ENCODE measurements at places on chromosomes 3 and 15.

DNA sequence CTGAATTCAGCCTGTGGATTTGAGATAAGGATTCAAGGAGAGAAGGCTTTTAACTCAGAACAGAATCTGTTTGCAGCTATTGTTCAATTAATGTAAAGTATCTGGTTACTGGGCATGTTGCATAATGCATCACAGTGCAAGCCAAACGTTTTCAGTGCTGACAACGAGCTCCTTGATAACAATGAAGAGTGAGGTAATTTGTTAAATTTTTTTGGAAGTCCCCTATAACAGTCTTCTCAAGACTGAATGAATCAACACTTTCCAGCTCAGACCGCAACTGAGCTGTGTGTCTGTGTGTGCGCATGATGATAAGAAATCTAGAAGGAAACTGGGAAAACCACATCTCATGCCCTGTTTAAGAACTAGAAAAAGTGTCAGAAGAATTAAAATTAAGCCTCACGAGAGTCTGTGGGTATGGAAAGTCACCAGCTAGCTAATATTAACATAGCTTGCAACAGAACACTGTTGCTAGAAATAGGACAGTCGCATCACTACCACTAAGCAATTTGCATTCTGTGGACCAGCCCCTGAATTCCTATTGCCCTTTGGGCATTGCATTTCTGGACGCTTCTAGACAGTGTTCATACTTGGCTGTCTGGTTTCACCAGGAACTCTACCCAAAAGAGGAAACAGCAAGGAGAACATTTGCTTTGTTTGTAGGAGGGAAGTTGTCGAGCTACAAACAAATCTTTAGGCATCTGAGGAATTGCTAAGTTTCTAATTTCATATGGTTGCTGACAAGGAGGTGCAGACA lies 43.7 kb upstream of the ATP2C1 start:
- DNase-seq: no peak

- no peak for DNase-seq
Observed at GRCh38 chr3:108117241-108117775, 26.5 kb upstream of the CD47 start.

- DNase-seq: no peak
Observed at GRCh38 chr3:83302091-83302490, 1540.6 kb upstream of the GBE1 start.

DNA sequence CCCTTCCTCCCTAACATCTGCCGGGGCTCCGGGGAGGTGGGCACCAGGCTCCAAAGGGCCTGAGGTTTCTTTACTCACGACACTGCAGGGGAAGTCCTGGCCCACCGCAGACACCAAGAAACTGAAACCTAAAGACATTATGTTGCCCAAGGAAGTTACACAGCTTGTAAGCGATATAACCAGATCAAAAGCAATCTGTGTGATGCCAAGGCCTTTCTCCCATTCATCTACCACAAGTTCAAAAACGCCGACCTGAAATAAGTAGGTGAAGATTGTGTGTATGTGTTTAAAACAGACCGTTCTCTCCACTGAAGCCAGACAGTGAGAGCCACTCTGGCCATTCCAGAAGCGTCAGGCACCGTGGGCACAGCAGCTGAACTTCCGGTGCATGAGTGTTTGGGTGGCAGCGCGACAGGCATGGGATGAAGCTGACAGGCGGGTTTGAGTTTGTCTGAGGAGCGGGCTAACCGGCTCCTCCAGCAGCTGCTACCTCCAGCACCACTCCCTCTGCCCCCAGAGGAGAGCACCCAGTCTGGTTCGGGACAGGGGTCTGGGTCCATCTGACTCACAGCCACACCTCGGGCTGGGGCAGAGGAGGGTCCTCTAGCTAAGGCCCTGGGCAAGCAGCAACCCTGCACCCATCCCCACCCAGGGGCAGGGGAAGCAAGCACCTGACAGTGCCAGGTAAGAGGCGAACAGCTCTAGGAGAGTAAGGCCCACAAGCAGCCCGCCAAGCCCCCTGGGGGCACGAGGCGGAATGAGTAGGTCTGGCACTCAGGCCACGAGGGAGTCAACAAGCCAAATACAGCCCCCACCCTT lies 1.3 kb downstream of the TNK2 start:
- DNase-seq: peak; percentile 69

DNA sequence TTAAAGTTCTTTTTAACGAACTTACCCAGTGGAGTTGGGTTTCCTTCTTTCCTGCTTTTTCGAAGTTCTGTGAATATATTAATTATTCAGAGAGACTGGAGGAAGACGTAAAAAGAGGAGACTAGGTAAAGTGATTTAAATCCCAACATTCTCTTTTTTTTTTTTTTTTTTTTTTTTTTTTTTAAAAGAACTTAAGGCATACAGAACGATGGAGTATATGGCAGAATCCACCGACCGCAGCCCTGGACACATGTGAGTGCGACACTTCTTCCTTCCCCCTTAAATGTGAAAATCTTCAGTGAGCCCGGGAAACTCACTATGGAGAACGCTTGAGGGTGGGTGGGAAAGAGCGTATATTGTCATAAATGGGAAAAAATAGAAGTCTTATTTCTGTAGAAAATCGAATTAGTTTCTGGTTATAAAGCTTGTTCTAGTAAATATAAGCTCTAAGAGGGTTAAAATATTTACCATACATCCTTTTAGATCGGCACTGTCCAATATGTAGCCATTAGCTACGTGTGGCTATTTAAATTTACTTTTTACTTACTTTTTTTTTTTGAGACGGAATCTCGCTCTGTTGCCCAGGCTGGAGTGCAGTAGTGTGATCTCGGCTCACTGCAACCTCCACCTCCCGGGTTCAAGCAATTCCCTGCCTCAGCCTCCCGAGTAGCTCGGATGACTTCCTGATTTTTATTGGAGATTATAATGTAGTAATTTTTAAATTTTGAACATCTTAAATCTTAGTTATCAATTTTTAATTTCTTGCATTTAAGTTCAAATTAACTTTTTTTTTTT lies 892 bp downstream of the NMD3 start:
- no peak for DNase-seq

GRCh38 chr15:29740692-29741311 lies 81.5 kb downstream of the TJP1 start:
- DNase-seq: no peak

DNA sequence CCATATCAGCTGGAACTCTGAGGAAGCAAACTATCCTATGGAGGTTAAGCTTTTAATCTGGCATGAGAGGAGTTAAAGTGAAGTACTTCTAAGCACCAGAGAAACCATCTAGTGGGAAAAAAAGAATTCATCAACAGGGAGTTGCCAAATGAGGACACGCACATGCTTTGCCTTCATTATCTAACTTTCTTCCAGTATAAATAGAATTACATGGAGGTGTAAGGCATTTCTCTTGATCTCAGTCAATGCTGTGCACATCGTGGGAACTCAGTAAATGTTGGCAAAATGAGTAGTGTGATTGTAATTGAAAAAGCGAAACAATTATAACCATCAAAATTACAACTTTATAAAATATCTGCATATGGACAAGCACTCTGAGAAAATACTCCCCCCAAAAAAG lies 8.0 kb upstream of the GSK3B start:
- no peak for DNase-seq

DNA sequence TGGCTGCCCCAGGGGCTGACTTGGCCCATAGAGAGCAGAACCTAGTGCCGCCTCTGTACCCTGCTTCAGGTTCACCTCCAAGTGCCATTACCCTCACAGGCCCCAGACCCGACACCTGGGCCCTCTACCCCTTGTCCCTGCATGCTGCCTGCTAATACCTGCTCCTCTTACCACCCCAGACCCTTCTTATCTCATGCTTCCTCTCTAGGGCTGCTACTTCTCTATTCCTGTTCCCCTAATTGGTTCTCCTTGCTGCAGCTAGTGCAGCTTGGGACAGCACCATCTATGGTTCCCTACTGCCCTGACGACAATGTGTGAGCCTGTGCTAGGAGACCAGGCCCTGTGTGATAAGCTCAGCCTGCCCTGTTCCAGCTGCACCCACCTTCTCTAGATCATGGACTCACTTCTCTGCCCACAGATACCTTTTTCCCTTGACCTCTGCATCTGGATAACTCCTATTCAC lies 15.3 kb downstream of the HDAC11 start:
- no peak for DNase-seq

- DNase-seq: no peak
Observed at GRCh38 chr3:73141525-73141924, 80.1 kb downstream of the EBLN2 start.

DNA sequence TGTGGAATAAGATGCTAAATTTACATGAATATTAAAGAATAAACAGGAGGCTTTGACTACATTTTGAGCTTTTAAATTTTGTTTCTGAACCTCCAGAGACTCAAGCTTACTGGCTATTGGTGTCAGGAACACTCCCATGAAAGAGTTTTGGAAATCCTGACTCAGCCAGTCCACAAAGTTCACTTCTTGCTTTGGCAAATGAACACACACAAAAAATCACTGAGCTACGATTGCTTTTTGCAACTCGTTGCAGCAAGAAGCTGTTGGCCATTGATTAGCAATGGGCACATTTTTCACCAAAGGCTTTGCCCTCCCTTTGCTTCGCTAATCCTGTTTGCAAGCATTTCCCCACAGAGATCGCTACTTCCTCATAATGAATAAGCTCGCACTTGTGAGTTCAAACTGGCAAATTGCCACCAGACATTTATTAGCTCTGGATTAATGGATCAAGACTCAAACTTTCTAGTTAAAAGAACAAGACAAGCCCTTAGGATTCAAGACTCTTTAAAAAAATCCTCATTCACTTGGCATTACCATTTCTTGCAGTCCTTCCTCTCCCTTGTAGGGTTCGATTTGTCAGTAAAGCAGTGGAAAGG lies 343.2 kb upstream of the ONECUT1 start:
- no peak for DNase-seq

DNA sequence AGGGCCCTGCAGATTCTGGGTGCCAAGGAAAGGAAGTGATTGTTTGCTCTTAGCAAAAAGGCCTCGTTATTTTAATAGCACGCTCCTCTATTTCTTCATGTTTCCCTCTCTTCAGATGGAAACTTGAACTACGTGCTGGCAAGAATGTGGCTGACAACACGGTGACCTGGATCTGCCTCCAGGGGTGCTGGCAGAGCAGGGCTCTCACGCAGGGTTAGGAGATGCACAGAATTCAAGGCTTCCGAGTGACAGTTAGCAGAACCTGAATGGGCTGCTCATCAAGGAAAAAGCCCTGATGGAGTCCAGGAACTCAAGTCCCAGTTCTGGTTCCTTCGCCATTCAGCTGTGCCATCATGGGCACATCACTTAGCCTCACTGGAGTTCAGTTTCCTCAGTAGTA lies 22.7 kb downstream of the CYP19A1 start:
- DNase-seq: no peak

- no peak for DNase-seq
Observed at GRCh38 chr3:87073496-87074145, 82.7 kb upstream of the VGLL3 start.

DNA sequence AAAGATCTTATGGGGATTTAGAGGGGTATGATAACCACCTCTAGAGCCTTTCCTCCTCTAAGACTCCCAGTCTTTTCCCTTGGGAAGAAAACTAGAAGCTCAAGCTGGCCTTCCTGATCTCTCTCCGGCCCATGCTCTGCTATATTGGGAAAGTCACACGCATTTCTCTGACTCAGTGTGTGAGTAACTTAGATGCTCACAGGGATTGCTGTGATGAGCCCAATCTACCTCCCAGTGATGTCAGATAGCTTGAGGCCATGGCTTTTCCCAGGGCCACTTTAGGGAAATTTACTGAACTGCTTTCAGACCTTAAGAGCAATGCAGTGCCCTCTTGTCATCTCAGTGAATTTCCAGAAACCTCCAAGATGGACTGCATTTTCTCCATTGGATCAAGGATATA lies 8.6 kb upstream of the ST8SIA2 start:
- DNase-seq: no peak

DNA sequence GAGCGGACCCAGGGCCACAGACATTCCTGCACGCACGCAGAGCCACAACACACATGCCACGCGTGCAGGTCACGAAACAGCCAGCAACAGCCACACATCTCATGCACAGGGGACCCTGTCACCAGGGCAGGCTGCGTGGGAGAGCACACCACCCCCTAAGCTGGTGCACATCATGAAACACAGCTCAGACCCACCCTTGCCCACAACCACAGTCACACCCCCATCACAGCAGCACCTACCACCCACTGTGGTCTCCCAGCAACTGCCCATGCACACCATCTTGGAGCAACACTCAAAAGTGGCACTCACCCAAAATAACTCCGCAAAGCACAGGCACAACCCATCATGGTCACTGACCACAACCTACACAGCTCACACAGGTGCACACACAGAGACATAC lies 75.7 kb downstream of the OCA2 start:
- no peak for DNase-seq

DNA sequence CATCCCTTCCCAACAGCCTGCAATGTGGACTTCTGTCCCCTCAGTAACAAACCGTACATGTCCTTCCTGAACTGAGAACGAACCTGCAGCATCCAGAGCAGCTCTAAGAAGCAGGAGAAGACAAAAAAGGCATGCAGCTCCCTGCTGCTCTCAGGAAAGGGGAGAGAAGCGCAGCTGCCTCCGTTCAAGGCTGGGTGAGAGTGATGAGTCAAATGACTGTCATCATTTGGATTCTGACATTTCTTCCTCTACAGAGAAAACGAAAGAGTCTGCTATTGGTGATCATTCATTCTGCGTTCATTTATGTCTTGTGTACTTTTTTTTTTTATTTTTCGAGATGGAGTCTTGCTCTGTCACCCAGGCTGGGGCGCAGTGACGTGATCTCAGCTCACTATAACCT lies 677.8 kb downstream of the FHIT start:
- no peak for DNase-seq

DNA sequence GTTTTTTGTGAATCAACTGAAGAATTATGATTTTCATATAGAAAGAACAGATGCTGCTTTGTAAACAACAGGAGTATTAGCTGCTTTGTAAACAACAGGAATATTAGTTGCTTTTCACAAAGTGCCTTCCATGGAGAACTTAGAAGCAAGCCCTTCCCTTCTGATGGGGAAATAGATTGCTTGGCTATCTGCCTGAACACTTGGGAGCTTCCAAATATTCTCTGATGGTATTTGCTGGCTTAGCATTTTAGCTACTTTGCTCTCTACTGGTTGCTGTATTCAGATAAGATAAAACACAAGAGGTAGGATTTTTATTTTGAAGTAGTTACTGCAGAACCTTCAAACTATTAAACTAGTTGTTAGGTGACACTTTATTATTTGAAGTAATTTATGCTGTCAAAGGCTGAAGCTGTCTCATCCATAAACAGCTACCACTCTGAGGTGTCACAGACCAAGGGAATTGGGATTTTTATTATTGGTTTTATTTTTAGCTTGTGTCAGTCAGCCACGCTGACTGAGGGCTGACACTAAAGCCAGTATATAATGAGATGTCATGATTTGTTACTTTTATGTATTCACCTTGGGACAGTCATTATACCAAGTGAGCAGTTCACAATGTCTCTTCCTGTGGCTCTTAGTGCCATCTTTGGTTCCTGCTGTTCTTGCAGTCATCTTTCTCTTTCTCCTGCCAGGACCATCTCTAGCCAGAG lies 50.0 kb downstream of the ZIC1 start:
- DNase-seq: no peak
